ENCODE measurements at places on chromosomes 5 and 9. TPM values are rescaled to one million over a fixed set of nuclear protein-coding genes. Genes with fewer than 3 reads are reported as not detected.

Gene F2RL2
- total RNA-seq: 5.2 TPM

Gene SPINK6
- not detected for total RNA-seq

Gene REEP5
- total RNA-seq: 142 TPM

Gene FAM221B
- not detected for total RNA-seq

Gene MSMP
- not detected for total RNA-seq

Gene ADAMTSL2
- not detected for total RNA-seq

Gene LCP2
- not detected for total RNA-seq

Gene IFNA13
- total RNA-seq: not detected

Gene DNAJC25
- 11.3 TPM for total RNA-seq

Gene CCDC192
- total RNA-seq: not detected

Gene SOX30
- not detected for total RNA-seq

Gene FAM219A
- total RNA-seq: 14.0 TPM

Gene AJM1
- total RNA-seq: 2.1 TPM

Gene CCL28
- total RNA-seq: 0.14 TPM

Gene IL11RA
- 8.3 TPM for total RNA-seq

Gene PIP5K1B
- total RNA-seq: not detected

Gene NIPBL
- 12.5 TPM for total RNA-seq

Gene CBY3
- not detected for total RNA-seq

Gene AK8
- 1.4 TPM for total RNA-seq

Gene SLC36A3
- not detected for total RNA-seq

Gene PLCXD3
- total RNA-seq: 0.13 TPM
